H1 (cell line): ENCODE measurements at places on chromosomes 4 and X. TPM values are rescaled to one million over a fixed set of nuclear protein-coding genes. Genes with fewer than 3 reads are reported as not detected.

GRCh38 chr4:37389967-37390580 is 145.5 kb downstream of the NWD2 start:
- DNase-seq, result no peak

DNA sequence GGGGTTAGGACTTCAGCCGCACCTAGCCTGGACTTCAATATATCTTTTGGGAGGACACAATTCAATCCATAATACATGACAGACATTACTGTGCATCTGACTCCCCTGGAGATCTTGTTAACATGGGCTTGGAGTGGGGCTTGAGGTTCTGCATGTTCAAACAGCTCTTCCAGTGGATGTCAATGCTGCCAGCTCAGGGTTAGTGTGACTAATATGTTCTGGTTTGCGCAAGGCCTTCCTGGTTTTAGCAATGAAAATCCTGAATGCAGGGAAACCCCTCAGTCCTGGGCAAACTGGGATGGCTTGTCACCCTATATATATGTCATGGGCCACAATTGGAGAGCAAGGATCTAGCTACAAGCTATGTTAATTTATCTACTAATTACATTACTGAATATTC is 2.7 kb upstream of the TSPAN7 start:
- no peak for DNase-seq

DNA sequence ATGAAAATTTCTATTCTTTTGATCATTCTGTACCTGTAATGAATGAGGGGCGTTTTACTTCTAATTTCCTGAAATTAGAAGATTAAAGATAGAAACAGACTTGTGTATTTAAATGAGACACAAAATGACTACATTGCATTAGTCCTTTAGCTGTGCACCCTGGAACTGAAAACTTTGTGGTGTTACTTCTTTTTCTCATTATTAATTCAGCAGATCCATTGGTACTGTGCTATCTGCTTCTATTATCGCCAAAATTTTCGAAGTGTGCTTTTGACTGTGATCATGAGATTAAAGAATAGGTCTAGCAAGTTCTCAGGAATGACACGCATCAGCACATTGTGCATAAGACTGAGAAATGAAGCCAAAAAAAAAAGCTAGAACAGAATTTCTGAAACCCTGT is 1938.9 kb upstream of the TENM3 start:
- no peak for DNase-seq

DNA sequence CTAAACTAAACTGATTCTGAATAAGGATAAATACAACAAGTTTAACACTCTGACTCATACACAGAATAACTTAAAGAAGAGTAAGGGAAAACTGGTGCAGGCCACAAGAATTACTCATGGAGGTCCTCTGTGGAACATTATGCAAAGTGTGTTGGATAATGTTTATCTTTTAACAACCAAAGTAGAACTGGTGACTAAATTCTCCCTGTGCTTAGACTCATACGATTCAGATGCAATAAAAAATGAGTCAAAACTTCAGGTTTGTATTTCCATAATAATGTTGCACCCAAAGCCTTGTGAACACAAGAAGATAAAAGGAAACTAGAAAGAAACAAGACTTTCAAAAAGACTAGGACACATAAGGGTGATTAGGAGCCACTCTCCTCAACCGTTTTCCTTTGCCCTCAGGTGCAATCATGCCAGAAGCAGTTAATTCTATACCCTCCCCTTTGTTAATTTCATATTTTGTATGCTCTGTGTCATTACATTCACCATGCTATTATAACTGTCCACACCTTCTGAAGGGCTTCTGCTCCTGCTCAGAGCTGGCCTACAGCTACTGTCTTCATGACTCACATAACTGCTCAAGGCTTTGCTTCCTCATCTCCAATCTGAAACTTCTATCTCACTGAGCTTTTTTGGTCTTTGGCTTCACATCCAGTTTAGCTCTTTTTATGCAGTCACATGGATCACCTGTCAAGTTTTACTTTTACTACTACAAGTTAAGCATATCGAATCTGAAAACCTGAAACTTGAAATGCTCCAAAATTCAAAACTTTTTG is 60.2 kb downstream of the KCNIP4 start:
- no peak for DNase-seq

GRCh38 chr4:94678896-94679295 is 78.9 kb upstream of the BMPR1B start:
- no peak for DNase-seq

DNA sequence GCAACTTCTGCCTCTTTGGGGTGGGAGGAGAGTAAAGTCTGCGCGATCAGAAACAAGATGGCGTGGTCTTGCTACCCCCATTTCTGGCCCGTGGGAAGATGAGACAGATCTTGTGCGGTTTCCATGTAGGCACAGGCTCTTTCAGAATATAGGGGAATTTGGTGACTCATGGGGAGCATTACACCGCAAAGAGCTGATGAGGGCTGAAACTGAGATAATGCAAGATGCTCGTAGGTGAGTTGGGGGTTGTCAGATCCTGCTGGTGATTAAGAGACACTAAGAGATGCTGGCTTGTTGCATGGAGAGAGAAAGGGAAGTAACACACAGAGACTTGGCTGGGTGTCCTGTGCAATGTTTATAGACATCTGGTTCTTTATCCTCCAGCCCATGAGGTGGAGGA is 1.5 kb downstream of the EVC start:
- no peak for DNase-seq

DNA sequence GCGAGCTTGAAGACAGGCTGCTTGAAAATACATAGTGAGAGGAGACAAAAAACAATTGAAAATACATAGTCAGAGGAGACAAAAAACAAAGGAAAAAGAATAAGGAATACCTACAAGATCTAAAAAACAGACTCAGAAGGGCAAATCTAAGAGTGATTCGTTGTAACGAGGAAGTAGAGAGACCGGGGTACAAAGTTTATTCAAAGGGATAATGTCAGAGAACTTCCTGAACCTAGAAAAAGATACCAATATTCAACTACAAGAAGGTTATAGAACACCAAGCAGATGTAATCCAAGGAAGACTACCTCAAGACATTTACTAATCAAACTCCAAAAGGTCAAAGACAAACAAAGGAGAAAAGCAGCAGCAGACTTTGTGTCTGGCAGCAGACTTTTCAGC is 165.6 kb downstream of the NEK1 start:
- DNase-seq, result no peak

DNA sequence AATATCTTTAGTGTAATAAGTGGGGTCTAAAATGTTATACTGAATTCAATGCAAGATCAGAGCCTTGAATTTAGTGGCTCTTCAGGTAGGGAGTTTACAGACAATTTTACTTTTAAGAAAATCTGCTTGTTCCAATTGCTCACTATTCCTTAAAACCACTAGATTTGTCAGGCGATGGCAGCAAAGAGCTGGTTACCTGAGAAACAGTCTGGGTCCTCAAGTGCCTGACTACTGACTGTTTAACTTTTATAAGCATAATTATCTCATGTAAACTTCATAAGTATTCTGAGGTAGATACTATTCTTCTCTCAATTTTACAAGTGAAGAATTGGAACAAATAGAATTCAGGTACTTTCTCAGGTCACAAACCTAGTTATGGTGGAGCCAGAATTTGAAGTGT is 84.3 kb downstream of the RRAGB start:
- DNase-seq, result no peak

GRCh38 chrX:110519906-110520452 is 161.3 kb downstream of the RTL9 start:
- no peak for DNase-seq

- DNase-seq, result no peak
Observed at GRCh38 chrX:13126775-13127174, 82.4 kb upstream of the FAM9C start.

DNA sequence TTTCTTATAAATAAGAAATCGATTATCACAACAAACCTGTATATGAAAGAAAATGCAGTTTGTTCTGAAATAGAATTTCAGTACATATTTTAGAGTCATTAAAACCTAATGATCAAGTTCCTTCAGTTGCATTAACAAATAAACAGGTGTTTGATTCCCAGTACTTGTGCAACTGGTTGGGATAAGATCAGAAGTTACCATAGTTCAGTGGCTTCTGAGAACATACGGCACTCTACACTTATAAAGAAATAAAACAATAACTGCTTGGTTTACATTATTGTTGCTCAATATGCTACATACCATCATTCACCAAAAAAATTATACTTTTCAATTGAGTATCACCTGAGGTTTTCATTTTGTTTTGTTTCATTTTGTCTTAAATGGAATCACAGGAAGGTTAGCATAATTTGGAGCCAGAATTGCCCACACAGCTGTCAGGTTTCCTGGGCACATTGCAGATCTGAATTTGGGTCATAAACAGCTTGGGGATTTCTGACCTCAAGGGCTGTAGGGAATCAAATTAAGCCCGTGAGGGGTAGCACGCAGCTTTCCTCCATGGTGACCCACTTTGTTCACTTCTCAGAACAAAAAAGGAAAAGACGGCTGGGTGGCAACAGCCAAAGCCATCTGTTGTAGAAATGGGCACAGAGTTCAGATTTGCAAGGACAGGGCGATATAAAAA is 14.9 kb upstream of the CCNG2 start:
- DNase-seq, result no peak

DNA sequence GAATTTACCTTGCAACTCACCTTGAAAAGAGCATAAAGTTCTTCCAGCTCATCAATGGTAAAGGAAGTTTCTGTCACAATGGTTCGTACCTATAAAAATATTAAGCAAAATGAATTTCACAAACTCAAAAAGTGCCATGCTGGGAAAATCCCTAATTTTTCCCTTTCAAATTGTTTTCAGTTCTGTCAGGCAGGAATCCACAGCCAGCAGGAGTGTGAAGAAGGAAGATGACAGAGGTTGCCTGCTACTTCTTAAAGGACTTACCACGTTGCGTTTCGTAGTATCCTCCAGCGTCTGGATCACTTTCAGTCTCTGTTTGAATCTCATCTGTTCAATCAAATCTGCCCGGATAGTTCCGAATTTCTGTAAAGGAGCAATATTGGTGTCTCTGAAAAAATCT is 70.3 kb upstream of the UCP1 start:
- no peak for DNase-seq

- no peak for DNase-seq
Observed at GRCh38 chr4:80594701-80595100, 259.2 kb downstream of the CFAP299 start.

- DNase-seq, result no peak
Observed at GRCh38 chrX:43064096-43064495, 286.1 kb upstream of the PPP1R2C start.

DNA sequence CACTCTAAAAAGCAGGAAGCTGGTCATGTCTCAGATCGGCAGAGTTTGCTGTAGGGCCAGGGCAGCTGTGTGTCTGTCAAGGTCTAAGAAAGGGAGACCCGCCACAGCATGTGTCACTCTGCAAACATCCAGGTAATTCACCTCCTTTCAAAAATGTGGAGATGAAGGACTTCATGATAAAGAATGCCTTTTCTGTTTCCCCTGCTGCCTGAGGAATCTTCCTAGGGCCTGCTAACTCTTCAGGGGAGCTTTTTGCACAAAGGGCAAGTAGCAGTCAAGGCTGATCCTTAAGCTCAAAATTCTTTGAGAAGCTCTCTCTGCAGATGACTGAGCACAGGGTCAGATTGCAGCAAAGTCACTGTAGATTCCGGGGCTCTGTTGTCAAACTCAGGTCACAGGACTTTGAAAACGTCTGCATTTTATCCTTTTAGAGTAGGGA is 21.1 kb downstream of the RASL11B start:
- no peak for DNase-seq

DNA sequence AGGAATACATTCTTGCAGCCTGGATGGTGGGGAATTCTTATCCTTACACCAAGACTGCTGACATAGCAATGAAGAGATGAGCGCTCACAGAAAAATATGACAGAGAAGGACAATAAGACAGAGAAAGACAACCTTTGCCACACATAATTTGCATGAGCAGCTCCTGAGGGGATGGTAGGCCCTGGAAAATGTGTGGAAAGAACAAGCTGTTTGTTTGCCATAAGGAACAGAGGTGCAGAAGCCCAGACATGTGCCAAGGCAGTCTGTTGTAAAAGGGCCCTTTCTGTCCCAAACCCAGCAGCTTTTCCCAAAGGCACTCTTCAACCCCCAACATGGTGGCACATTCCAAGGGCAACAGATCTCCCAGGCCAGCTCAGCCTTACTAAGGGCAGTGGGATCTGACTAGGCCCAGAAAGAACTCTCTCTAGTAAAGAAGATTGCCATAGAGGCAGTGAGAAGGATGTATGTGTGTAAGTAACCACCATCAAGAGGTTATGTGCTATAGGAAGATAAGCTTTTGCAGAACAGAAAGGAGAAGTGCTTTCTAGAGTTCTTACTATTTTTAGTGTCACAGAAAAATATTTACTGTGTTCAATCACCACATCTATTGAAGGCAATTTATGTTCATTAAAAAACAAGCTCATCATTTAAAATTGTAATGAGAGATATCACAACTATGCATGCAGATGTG is 287.0 kb upstream of the RASGEF1B start:
- no peak for DNase-seq

DNA sequence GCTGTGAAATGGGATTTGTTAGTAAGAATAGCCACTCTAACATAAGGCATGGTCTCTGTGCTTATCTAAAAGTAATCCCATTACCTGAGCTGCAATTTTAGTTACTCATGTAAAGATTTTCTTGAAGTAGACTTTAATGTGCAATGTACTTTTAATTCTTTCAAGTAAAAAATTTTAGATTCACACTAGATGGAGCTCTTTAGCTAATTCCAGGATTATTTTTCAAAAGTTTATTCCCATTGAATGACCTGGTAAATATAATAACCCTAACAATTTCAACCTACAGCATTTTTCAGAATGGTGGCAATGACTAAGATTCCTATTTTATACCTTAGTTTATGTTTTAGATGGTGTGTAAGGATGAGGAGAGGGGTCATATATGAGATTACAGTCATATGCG is 18.1 kb downstream of the USP38 start:
- DNase-seq, result no peak

The LARP1B gene
- 44.8 and 47.0 TPM in 2 replicates for total RNA-seq

The ASMT gene
- total RNA-seq, result 1.4 and 1.5 TPM in 2 replicates

The SLC7A11 gene
- 15.6 and 17.0 TPM in 2 replicates for total RNA-seq

The PNCK gene
- 4.3 and 6.2 TPM in 2 replicates for total RNA-seq

The PHF8 gene
- total RNA-seq, result 27.6 and 29.8 TPM in 2 replicates

The FRAS1 gene
- 106 and 109 TPM in 2 replicates for total RNA-seq

The TENM3 gene
- 67.0 and 69.3 TPM in 2 replicates for total RNA-seq

The PIM2 gene
- 180 and 190 TPM in 2 replicates for total RNA-seq

The ETDB gene
- total RNA-seq, result not detected in 2 replicates

The PABPC4L gene
- 4.2 and 4.3 TPM in 2 replicates for total RNA-seq

The RPGR gene
- 6.9 and 10.0 TPM in 2 replicates for total RNA-seq

The PQBP1 gene
- total RNA-seq, result 95.9 and 101 TPM in 2 replicates

The ALB gene
- total RNA-seq, result not detected in 2 replicates

The NXF2B gene
- not detected in 2 replicates for total RNA-seq

The ARMCX1 gene
- total RNA-seq, result 29.1 and 29.2 TPM in 2 replicates

The XAGE1A gene
- not detected in 2 replicates for total RNA-seq
